ENCODE measurements at places on chromosomes 2 and 18. TPM values are rescaled to one million over a fixed set of nuclear protein-coding genes. Genes with fewer than 3 reads are reported as not detected.

FAM124B gene
- total RNA-seq = 1.7 TPM

- no peak overlapping the region for H3K4me3 ChIP-seq
- H3K27me3 ChIP-seq = no peaks in the 10 kb centered on the region
- DNase-seq = no peak
- no peaks in the 10 kb centered on the region for H3K36me3 ChIP-seq
- H3K27ac ChIP-seq = no peak overlapping the region
- H3K4me1 ChIP-seq = no peaks in the 10 kb centered on the region
These were observed 25.3 kb upstream of the RPL31 start for GRCh38 chr2:100976645-100977391.

DNA sequence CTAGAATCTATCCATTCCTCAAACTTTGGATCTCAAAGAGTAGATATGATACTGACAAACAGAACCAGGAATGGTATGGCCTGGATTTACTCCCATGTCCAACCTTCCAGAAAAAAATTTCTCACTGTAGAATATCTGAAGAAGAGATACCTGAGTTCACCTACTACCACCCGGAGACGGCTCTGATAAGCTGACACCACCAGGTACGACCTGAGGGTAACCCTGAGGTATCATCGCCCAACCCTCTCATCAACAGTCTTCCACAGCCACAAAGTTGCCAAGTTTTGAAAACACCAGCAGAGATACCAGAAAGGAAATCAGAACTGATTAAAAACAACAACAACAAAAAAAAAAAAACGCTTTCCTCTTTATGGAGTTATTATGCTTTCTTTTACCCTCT, 102.9 kb downstream of the LRP2 start:
- no peaks in the 10 kb centered on the region for H3K4me1 ChIP-seq
- no peak for DNase-seq
- H3K27me3 ChIP-seq = no peaks in the 10 kb centered on the region
- H3K36me3 ChIP-seq = no peaks in the 10 kb centered on the region

GRCh38 chr2:127586746-127587295, 51.3 kb downstream of the MYO7B start:
- no peak overlapping the region for H3K27ac ChIP-seq
- H3K4me3 ChIP-seq = no peak overlapping the region
- no peaks in the 10 kb centered on the region for H3K4me1 ChIP-seq
- H3K36me3 ChIP-seq = no peaks in the 10 kb centered on the region
- no peaks in the 10 kb centered on the region for H3K27me3 ChIP-seq

DNA sequence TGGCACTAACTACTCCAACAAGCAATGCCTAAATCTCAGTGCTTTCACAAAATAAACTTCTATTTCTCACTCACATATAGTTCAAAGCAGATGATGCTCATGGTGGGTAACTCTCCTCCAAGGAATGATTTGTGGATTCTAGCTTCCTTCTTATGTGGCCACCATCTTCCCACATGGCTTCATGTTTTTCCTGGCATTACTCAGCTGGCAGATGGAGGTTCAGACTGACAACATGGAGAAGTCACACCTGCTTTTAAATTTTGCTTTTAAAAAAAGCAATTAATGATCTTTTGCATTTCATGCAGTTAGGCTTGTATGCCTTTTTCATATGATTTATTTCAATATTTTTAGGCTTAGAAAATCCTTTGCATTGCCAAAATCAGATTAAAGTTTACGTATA, 6.3 kb upstream of the GKN2 start:
- H3K27me3 ChIP-seq = no peaks in the 10 kb centered on the region

- no peak overlapping the region for H3K27ac ChIP-seq
- no peaks in the 10 kb centered on the region for H3K27me3 ChIP-seq
- H3K36me3 ChIP-seq = no peaks in the 10 kb centered on the region
- no peak overlapping the region for H3K4me3 ChIP-seq
These were observed 70.8 kb upstream of the NOSTRIN start for GRCh38 chr2:168731616-168732015.
